Stimulated activated CD8-positive, alpha-beta memory T cell treated with anti-CD3 and anti-CD28 coated beads, Interleukin-15, amount 100 ng/mL, for 4 hours (primary cell): ENCODE measurements at places on chromosomes 3 and 15.

DNA sequence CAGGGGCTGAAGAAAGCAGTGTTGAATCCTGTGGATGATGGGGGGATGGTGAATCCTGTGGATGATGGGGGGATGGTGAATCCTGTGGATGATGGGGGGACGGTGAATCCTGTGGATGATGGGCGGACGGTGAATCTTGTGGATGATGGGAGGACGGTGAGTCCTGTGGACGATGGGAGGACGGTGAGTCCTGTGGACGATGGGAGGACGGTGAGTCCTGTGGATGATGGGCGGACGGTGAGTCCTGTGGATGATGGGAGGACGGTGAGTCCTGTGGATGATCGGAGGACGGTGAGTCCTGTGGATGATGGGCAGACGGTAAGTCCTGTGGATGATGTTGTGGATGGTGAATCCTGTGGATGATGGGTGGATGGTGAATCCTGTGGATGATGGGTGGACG is 170.7 kb downstream of the SV2B start:
- DNase-seq, result no peak

GRCh38 chr3:11136830-11137626 is 17.3 kb upstream of the HRH1 start:
- no peak for DNase-seq

DNA sequence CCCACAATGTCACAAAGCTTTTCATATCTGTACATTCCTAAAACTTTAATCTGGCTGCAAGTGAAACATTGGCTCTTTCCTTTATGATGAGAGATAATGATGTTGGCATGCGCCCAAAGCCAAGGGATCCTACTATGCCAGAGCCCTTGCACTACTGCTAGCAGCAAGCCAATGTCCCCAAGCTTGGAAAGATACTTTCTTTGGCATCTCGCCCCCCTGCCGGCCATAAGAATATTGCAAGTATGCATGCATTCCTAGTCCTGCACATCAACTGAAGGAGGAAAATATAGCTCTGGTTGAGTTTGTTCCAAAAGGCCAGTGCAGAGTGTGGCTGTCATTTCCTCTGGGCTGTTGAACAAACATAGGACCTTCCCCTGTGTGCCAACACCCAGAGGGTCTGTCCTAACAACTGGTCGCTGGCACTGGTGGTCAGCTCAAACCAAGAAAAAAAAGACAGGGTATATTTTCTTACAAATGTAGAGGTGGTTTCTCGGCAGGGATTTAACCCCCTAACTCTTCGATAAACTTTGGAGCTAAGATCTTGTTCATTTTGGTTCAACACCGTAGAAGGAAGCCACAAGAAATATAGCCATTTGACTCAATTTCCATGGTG is 120.9 kb upstream of the ZBED2 start:
- no peak for DNase-seq

DNA sequence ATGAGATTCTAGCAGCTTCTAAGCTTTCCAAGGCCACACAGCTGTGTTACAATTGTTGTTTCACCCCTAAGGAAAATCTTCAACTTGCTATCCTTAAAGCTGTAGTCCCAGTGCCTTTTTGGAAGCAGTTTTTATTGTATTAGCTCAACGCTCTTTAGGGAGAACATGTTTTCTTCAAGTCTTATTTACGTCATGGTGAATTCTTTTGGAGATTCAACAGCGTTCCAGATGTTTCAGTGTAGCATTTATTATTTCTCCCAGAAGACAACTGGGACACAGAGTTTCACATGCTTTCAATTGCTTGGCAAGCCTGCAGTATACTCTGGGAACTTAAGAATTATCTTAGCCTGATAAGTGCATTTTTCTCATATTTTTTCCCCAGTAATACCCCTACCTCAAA is 888.3 kb downstream of the PLOD2 start:
- no peak for DNase-seq

GRCh38 chr3:194083637-194084224 is 52.2 kb upstream of the HES1 start:
- DNase-seq, result no peak

GRCh38 chr3:155334914-155335723 is 41.6 kb upstream of the STRIT1 start:
- DNase-seq, result no peak

- no peak for DNase-seq
These were observed 71.9 kb downstream of the ARNT2 start for GRCh38 chr15:80476036-80476435.

DNA sequence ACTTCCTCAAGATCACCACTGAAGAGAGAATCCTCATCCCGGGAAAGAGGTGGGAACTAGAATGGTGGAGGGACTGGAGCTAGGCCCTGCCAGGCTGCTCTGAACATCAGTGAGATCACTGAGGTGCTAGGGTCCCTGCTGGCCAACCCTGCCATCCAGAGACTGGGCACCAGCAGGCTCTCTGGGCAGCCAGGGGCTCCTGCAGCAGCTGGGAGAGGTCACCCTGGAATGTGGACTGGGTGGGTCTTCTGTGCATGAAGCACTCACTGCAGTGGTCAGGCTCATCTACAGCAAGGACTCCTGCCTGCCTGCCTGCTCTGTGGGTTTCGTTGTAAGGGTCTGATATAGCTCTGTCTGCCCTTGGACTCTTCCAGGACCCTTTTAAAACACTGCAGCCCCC is 24.9 kb downstream of the ALS2CL start:
- DNase-seq, result no peak

GRCh38 chr3:165920984-165921383 is 83.8 kb upstream of the BCHE start:
- DNase-seq, result no peak

DNA sequence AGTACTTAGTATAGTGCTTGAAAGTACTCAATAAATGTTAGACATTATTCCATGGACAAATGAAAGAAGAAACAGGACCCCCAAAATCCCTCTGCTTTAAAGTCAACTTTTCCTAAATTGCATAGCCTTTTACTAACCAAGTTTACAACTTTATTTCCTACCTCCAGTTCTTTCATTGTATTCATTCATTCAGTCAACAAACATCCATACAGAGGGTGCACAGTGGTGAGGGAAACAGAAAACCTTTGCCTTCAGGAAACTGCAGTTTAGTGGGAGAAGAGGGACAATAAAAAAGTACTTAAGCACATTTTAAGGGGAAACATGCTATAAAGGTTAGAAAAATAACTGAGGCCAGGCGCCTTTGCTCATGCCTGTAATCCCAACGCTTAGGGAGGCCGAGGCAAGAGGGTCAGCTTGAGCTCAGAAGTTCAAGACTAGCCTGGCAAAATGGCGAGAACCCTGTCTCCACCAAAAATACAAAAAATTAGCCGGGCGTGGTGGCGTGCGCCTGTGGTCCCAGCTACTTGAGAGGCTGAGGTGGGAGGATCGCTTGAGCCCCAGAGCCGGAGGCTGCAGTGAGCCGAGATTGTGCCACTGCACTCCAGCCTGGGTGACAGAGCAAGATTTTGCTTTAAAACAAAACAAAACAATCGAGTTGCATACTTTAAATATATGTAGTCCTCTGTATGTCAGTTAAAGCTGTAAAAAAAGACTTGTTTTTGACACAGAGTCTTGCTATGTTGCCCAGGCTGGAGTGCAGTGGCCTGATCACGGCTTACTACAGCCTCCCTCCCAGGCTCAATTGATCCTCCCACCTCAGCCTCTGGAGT is 1.1 kb upstream of the DENND4A start:
- DNase-seq, result no peak

DNA sequence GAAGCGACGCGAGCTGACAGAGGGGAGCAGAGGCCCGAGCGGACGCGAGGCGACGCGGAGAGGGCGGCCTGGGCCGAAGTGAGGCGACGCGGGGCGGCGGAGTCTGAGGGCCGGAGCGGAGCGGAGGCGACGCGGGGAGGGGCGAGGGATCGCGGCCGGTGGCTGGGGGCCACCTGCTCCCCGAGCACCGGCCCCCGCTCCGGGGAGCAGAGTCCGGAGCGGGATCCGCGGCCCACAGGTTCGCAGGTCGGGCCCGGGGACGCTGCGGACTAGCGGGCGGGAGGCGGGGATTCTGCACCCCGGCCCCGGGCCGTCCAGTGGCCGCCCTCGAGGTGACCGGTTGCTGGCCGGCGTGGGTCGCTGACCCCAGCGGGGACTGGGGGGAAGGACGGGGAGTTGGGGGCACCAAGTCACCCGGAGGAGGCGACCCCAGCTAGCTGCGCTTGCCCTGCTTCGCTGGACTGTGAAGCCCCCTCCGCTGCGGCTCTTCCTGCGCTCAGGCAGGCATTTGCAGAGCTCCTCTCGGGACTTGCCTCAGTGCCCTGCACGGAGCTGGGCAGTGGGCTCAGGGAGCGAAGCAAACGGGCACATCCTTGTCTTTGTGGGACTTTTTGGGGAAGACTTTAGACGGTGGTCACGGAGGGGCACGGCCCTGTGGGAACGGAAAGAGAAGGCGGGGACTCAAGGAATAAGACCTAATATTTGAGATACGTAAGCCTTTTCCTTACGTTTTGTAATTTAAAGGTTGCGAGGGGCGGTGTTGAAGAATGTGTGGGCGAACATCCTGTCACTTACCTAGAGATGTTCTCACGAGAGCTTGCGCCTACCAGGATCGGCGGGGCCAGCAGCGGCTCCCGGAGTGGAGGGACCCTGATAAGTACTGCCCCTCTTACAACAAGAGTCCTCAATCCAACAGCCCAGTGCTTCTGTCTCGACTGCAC is 566 bp downstream of the HMCES start:
- DNase-seq, result peak; percentile 20

GRCh38 chr3:80676866-80677265 is 909.1 kb upstream of the ROBO1 start:
- no peak for DNase-seq

DNA sequence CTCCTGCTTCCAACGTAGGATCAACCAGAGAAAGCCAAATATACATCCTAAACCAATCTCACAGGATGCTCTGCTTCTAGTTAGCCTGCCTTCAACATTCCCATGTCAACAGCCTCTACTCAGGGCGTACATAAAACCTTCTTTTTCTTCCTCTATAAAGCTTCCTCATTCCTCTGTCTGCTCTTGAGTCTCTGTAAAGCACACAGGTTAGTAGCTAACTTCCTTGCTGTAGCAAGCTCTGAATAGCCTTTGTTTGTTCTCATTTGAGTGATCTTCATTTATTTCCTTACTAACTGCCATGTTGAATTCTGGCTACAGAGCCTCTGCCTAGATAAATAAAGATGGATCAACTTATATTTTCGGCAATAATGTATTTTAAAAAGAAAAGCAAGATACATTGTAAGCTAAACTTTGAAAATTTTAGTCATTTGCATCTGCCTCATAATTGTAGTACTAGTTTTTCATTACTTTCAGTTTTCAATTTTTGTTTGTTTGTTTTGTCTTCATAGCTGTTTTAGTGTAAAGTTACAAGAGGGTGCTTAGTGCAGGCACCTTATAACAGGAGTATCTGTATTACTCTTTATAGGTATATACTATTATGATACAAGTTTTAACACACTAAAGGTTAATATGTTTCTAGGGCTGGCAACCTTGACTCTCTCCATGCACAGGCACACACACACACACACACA is 498.2 kb downstream of the PYDC2 start:
- no peak for DNase-seq

DNA sequence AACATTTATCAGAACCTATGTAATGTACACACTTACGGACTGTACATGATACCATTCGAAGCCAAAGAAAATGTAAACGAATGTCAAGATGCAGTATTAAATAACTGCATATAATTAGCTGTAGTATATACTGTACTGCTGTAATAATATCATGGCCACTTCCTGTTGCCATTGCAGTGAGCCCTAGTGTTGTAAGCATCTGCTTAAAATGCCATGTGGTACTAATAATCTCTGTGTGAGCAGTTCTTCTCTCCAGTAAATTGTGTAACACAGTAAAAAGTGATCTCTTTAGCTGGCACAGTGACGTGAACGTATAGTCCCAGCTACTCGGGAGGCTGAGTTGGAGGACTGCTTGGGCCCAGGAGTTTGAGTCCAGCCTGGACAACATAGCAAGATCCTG is 8.6 kb downstream of the SPG11 start:
- DNase-seq, result no peak

- DNase-seq, result no peak
These were observed 50.1 kb downstream of the NR1I2 start for GRCh38 chr3:119831941-119832371.

DNA sequence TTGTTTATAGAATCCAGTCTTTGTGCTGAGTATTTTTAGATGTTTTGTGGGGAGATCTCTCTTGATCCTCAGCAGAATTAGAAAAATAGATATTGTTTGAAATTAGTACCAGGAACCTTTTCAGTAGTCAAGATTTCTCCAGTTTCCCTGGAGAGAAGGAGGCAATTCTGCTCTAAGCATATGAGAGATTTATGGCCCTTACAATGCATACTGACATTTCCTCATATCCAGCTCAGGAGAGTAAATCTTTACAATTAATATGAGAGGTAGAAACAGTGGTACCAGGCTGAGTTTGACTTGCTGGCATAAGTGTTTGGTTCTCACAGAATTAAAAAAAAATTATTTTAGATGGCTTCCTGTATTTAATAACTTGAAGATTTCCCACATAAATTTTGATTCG is 239.1 kb upstream of the SGO1 start:
- DNase-seq, result no peak

- DNase-seq, result no peak
These were observed 340.2 kb upstream of the CBLB start for GRCh38 chr3:106208967-106209366.
